Activated naive CD4-positive, alpha-beta T cell treated with anti-CD3 and anti-CD28 coated beads, Interleukin-2, amount 50 U/mL, for 72 hours (primary cell): ENCODE measurements at places on chromosomes 7 and 10.

GRCh38 chr10:34955391-34955790 lies 134.8 kb downstream of the CUL2 start:
- DNase-seq, result no peak

GRCh38 chr10:47453141-47454007 lies 30.5 kb downstream of the ANXA8 start:
- DNase-seq, result no peak

DNA sequence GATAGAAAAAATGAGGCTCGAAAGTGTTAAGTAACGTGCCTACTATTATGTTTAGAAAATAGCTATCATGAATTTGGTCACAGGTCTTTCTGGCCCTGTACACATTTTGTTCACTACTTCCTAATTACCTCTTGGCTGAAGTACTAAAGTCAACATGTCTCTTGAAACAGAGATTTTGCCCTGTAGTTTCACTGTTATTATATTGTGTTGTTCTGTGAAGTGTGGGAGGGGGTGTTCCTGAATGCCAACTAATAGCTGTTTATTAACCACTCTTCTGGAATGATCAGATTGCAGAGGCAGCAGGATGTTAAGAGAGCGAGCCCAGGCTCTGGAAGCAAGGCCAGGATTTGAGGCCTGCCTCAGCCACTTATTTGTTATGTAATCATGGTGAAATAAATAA lies 72.1 kb downstream of the RNF133 start:
- no peak for DNase-seq

- DNase-seq, result no peak
Observed at GRCh38 chr10:27341001-27341400, 100.4 kb upstream of the ACBD5 start.

- DNase-seq, result no peak
Observed at GRCh38 chr7:101581891-101582290, 47.2 kb downstream of the MYL10 start.

DNA sequence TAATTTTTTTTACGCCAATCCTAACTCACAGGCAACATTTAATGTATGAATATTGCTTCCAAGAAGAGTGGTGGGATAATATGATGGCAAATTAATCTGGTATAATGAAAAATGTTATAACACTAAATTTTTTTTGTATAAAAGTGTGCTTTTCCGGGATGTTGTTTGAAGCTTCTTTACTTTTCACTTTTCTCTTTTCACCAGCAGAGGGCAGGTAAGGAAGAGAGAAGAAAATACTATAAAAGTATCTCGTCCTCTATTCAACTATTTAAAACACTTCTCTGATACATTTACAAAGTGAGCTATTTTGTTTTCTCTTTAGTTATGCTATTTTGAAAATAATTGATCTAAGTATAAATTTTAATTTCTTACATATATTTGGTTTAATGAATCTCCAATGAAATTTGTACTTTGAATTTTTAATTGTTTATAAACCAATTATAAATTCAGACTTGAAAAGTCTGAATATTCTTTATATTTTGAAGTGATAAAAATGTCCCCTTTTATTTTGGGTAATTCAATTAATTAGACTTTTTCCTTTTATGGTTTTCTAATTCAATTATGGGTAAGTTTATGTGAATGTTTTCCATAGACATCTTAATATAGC lies 20.7 kb upstream of the CFTR start:
- DNase-seq, result no peak

GRCh38 chr10:37713642-37714041 lies 143.8 kb downstream of the ZNF248 start:
- DNase-seq, result no peak

- DNase-seq, result no peak
Observed at GRCh38 chr10:93300288-93300917, 181.7 kb downstream of the MYOF start.

- no peak for DNase-seq
Observed at GRCh38 chr10:68934994-68935393, 21.0 kb upstream of the DDX21 start.

GRCh38 chr10:99964791-99965190 lies 45.0 kb downstream of the DNMBP start:
- no peak for DNase-seq
